Left ventricle myocardium inferior (tissue), 1 donor: ENCODE measurements at places on chromosomes 5 and 9. TPM values are rescaled to one million over a fixed set of nuclear protein-coding genes. Genes with fewer than 3 reads are reported as not detected.

The N4BP3 gene
- total RNA-seq: 1.8 TPM

The DAB2IP gene
- total RNA-seq: 50.7 TPM

The UGT3A2 gene
- not detected for total RNA-seq

The ADAMTSL1 gene
- 1.7 TPM for total RNA-seq

The EQTN gene
- total RNA-seq: not detected

DNA sequence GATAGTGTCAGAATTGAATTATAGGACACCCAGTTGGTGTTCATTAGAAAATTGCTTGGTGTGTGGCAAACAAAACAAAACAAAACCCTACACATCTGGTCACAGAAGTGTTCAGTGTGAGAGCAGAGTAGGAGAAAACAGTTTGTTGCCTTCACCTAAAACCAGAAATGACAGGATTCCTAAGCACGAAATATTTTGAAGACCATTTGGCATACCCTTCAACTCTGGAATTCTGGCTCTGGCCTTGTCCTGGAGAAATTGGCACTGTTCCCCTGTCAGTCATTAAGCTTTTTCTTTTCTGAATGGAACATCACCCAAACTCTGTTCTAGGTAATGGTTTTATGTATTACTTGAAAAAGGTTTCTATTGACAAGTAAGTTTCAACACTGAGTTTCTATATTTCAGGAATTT is 110.2 kb upstream of the PCA3 start:
- no peaks in the 10 kb centered on the region for H3K27me3 ChIP-seq
- no peak for DNase-seq
- H3K36me3 ChIP-seq: no peaks in the 10 kb centered on the region

DNA sequence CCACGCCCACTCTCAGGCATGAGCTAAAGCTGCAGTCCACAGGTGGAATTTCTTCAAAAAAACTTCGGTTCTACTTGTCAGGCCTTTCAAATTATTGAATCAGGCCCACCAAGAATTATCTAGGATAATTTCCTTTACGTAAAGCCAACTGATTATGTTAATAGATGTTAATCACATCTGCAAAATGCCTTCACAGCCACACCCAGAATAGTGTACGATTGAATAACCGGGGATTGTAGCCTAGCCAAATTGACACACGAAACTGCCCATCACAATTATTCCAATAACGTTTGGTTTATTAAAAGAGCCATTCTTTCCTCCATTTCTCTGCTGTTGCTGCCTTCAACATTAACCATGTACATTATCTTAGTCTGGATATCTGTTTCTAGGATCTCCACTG is 148.7 kb downstream of the NR3C1 start:
- no peak for DNase-seq
- H3K27me3 ChIP-seq: no peaks in the 10 kb centered on the region
- H3K4me3 ChIP-seq: no peak overlapping the region
- no peak overlapping the region for H3K27ac ChIP-seq

DNA sequence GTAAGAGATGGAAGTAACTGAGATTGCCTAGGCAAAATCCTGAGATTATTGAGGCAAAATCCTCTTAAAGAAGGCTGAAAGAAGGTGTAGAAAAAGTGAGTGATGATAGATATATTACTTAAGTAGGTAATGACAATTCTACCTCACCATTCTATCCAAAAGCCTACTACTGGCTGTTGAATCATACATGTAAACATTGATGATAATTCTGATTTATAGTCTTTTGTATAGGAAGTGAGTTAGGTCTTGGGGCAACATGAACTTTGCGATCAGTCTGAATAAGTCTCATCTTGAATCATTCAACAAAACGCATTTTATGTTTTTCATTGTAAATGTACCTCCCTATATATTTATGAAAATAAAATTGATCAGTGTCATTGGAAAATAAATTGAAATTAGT is 99.6 kb downstream of the PARP8 start:
- DNase-seq: no peak
- no peaks in the 10 kb centered on the region for H3K4me1 ChIP-seq
- H3K27me3 ChIP-seq: no peaks in the 10 kb centered on the region
- H3K36me3 ChIP-seq: no peaks in the 10 kb centered on the region
- H3K27ac ChIP-seq: no peak overlapping the region

GRCh38 chr5:81859624-81860023 is 108.7 kb upstream of the SSBP2 start:
- H3K27me3 ChIP-seq: no peaks in the 10 kb centered on the region
- no peaks in the 10 kb centered on the region for H3K36me3 ChIP-seq
- H3K4me3 ChIP-seq: no peak overlapping the region
- DNase-seq: no peak
- peaks cover 34% of the 10 kb centered on the region for H3K4me1 ChIP-seq
- no peak overlapping the region for H3K27ac ChIP-seq

GRCh38 chr5:116076496-116076895 is 8.3 kb upstream of the COMMD10 start:
- no peak overlapping the region for H3K27ac ChIP-seq
- H3K36me3 ChIP-seq: peaks cover 8% of the 10 kb centered on the region
- H3K4me1 ChIP-seq: no peaks in the 10 kb centered on the region
- no peak overlapping the region for H3K4me3 ChIP-seq
- no peaks in the 10 kb centered on the region for H3K27me3 ChIP-seq

GRCh38 chr5:133846478-133847226 is 121.8 kb downstream of the C5orf15 start:
- no peak overlapping the region for H3K27ac ChIP-seq
- no peak for DNase-seq
- no peak overlapping the region for H3K4me3 ChIP-seq
- no peaks in the 10 kb centered on the region for H3K4me1 ChIP-seq

GRCh38 chr9:90946982-90947381 is 145.4 kb downstream of the SYK start:
- no peak overlapping the region for H3K27ac ChIP-seq
- no peaks in the 10 kb centered on the region for H3K4me1 ChIP-seq
- DNase-seq: no peak
- H3K27me3 ChIP-seq: peaks cover 23% of the 10 kb centered on the region
